Stimulated activated CD8-positive, alpha-beta memory T cell treated with anti-CD3 and anti-CD28 coated beads, Interleukin-12 subunit alpha, Interleukin-12 subunit beta, amount 100 ng/mL, for 4 hours (primary cell): ENCODE measurements at places on chromosomes 5 and 9.

DNA sequence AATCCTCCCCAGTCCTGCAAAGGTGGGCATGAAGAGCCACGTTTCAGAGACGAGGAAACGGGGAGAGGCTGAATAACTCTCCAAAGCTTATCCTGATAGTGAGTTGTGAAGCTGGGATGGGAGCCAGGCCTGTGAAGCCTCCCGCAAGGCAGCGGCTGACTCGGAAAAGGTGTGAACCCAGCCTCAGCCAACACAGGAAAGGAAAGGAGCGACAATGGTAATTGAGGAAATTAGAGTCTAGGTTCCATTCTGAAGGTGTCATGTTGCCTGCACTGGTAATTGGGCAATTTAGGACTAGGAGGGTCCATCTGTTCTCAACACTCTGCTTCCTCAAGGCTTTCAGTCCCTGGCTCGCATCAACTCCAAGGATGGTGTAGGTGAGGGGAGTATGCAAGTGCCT, 83.4 kb downstream of the LIFR start:
- no peak for DNase-seq

- no peak for DNase-seq
Measured at GRCh38 chr5:173328844-173329490, 753 bp upstream of the STC2 start.

DNA sequence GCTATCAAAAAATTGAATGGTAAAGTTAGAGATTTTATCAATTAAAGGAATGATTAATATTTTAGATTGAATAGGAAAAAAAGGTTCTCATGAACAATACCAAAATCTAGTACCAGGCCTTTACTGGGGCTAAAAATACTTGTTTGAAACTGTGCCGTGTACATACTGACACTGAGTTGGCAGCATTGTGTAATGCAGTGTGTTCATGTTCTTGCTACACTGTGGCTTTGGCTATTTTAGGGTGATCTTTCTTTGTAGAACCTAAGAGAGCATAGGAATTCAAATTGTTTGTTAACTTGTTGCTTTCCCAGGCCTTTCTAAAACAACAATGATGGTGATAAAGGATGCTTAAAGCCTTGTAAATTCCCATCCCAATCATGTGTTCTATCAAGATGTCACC, 80.9 kb downstream of the KIF4B start:
- no peak for DNase-seq

DNA sequence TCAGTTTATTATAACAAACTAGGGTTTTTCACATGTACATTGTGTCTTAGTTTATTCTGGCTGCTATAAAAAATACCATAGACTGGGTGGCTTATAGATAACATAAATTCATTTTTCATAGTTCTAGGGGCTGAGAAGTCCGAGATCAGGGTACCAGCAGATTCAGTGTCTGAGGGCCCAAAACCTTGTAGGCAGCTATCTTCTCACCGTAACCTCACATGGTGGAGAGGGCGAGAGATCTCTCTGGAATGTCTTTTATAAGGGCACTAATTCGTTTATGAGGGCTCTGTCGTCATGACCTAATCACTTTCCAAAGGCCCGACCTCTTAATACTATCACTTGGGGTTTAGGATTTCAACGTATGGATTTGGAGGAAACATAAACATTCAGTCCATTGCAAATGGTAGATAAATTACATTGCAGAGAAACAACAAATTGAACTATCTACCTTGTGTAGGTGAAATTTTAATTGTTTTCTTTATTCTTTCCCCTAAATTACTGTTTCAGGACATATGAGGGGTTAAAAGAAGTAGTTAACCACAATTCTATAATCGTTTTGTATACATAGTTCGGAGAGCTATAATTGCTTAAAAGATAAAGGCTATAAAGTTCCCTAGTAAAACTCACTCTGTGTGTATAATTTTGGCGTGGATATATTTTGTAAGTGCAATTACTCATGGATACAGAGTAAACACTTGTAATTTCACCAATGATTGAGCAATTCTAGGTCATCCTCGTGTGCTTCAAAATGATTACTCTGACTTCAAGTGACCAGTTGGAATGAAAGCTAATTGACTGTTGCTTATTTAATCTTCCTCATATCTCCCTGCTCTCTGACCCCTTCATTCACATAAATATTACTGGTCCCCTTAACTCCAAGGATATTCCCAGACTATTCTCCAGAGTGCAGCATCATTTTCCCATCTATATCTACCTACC, 247.5 kb upstream of the TMEM161B start:
- DNase-seq: no peak

GRCh38 chr5:27773166-27773565, 734.8 kb upstream of the CDH9 start:
- no peak for DNase-seq

- no peak for DNase-seq
Measured at GRCh38 chr9:115117999-115118878, at the start of gene TNC. TNC (minus strand) TSS chr9:115118157; CDS start chr9:115091018, 27,139 bp downstream.

DNA sequence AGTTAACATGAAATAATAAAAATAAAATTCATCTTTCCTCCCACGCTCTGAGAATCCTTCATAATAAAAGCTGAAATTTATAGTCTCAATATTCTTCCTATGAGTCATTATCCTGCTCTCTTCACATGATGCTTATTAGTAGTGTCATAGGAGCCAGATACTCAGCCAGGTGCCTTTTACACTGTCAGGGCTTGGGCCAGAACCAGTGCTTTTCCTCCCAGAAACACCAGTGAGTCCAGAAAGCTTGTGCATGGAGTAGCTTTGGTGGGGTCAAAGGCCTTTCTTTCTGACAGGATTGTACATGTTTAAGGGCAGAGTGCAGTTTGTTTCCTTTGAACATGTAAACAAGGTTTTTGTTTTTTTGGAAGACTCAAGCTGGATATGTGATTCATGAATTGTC, 6.8 kb downstream of the LSM11 start:
- DNase-seq: no peak
